Naive B cell (primary cell): ENCODE measurements at places on chromosomes 16 and 17. TPM values are rescaled to one million over a fixed set of nuclear protein-coding genes. Genes with fewer than 3 reads are reported as not detected.

The CBX2 gene
- not detected for polyA plus RNA-seq

The PYY gene
- not detected for polyA plus RNA-seq

The NTN3 gene
- not detected for polyA plus RNA-seq

The TMEM238L gene
- not detected for polyA plus RNA-seq

The TEDC2 gene
- 0.66 TPM for polyA plus RNA-seq

The ASGR1 gene
- not detected for polyA plus RNA-seq

The FOXC2 gene
- not detected for polyA plus RNA-seq

The KRT33A gene
- not detected for polyA plus RNA-seq

The TP53TG3C gene
- not detected for polyA plus RNA-seq

The GNGT2 gene
- polyA plus RNA-seq: 7.1 TPM

The BLMH gene
- polyA plus RNA-seq: 5.6 TPM

The AGRP gene
- polyA plus RNA-seq: not detected

The SPIRE2 gene
- 0.09 TPM for polyA plus RNA-seq

The GRIN2A gene
- 0.53 TPM for polyA plus RNA-seq
